ENCODE measurements at places on chromosomes 11 and 22. TPM values are rescaled to one million over a fixed set of nuclear protein-coding genes. Genes with fewer than 3 reads are reported as not detected.
A peak's percentile ranks its signal among the peaks of the same experiment; 100 is the strongest.

- H3K4me1 ChIP-seq, result no peaks in the 10 kb centered on the region
- H3K36me3 ChIP-seq, result no peaks in the 10 kb centered on the region
- H3K27ac ChIP-seq, result no peak overlapping the region
- H3K27me3 ChIP-seq, result peaks cover 5% of the 10 kb centered on the region
- H3K4me3 ChIP-seq, result no peak overlapping the region
- no peak for DNase-seq
Measured at GRCh38 chr11:121250843-121251242, 41.7 kb upstream of the SC5D start.

DNA sequence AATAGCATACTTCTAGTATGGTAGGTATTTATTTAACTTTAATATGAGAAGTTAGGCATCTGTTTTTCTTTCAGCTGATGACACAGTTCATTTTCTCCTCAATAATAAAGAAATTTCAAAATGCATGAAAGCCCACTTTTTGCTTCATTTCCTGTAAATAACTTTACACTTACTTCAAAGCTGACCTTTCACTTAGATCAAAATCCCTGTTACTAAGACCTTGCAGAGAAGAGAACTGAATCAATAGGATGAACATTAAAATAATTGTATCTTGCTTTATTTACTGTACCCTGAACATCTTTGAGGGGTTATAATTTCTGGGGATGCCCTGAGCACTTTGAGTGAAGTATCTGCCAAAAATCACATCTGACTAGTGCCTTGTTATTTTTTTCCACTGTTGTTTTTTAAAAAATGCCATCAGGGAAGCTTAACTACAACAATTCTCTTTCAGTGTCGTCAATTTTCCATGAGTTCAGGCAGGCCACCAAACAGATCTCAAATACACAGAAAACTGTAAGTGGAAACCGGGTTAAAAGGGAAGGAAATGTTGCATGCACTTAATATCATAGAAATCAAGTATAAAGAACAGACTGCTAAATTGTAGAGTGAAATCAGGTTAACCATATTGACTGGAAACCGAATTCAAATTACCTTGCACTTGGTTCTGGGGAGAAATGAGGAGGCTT lies 206.2 kb downstream of the MAML2 start:
- DNase-seq, result no peak
- peak overlapping the region; percentile 57 for H3K27ac ChIP-seq
- H3K4me3 ChIP-seq, result peak overlapping the region; percentile 37
- peaks cover 52% of the 10 kb centered on the region for H3K4me1 ChIP-seq

DNA sequence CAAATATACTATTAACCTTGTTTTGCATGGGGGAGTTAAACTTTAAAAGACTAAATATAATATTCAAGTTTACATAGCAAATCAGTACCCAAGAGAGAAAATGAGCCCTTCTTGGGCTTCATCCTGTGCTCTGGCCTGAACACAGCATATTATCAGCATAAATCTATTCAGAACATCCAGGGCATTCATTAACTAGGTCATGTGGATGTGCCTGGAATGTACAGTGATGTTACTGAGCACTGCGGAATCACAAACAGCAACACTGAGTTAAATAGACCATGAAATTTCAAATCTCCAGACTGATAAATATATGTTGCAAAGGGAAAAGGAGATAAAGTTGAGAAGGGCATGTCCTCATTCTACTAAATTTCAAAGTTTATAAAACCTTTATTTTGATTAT lies 426.4 kb downstream of the AASDHPPT start:
- no peaks in the 10 kb centered on the region for H3K4me1 ChIP-seq
- H3K27me3 ChIP-seq, result no peaks in the 10 kb centered on the region
- no peak overlapping the region for H3K27ac ChIP-seq
- no peak for DNase-seq
- H3K36me3 ChIP-seq, result no peaks in the 10 kb centered on the region
- no peak overlapping the region for H3K4me3 ChIP-seq

DNA sequence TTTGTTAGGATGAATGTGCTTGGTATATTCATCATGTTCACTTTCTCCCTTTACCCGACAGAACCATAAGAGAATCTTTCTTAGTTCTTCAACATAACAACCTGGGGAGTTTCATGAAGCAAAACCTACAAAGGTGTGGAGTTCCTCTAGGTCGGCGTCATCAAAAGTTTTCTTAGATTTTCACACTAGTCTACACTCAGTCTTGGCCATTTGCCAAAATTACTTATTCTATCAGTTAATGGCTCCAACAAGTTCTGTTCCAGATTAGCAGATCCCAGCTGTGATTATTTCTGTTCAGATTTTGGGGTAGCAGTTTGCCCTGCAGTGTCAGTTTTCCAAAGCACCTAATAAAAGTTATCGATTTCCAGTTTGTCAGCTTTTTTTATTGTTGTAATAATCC lies 935.8 kb upstream of the RAG2 start:
- no peaks in the 10 kb centered on the region for H3K4me1 ChIP-seq
- no peak overlapping the region for H3K4me3 ChIP-seq
- no peak overlapping the region for H3K27ac ChIP-seq

DNA sequence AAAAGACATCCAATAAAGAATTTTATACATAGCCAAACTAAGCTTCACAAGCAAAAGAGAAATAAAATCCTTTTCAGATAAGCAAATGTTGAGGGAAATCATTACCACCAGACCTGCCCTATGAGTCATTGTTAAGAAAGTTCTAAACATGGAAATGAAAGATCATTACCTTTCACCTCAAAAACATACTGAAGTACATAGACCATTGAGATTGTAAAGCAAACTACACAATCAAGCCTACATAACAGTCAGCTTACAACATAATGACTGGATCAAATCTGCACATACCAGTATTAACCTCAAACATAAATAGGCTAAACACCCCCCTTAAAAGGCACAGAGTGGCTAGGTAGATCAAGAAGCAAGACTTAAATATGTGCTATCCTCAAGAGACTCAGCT lies 501.0 kb upstream of the LUZP2 start:
- H3K4me1 ChIP-seq, result no peaks in the 10 kb centered on the region
- H3K36me3 ChIP-seq, result no peaks in the 10 kb centered on the region
- no peak overlapping the region for H3K27ac ChIP-seq
- no peaks in the 10 kb centered on the region for H3K27me3 ChIP-seq

- H3K36me3 ChIP-seq, result no peaks in the 10 kb centered on the region
- no peaks in the 10 kb centered on the region for H3K4me1 ChIP-seq
- no peaks in the 10 kb centered on the region for H3K27me3 ChIP-seq
- H3K4me3 ChIP-seq, result no peak overlapping the region
- H3K27ac ChIP-seq, result no peak overlapping the region
- no peak for DNase-seq
Measured at GRCh38 chr11:98062714-98063113, 958.0 kb upstream of the CNTN5 start.

DNA sequence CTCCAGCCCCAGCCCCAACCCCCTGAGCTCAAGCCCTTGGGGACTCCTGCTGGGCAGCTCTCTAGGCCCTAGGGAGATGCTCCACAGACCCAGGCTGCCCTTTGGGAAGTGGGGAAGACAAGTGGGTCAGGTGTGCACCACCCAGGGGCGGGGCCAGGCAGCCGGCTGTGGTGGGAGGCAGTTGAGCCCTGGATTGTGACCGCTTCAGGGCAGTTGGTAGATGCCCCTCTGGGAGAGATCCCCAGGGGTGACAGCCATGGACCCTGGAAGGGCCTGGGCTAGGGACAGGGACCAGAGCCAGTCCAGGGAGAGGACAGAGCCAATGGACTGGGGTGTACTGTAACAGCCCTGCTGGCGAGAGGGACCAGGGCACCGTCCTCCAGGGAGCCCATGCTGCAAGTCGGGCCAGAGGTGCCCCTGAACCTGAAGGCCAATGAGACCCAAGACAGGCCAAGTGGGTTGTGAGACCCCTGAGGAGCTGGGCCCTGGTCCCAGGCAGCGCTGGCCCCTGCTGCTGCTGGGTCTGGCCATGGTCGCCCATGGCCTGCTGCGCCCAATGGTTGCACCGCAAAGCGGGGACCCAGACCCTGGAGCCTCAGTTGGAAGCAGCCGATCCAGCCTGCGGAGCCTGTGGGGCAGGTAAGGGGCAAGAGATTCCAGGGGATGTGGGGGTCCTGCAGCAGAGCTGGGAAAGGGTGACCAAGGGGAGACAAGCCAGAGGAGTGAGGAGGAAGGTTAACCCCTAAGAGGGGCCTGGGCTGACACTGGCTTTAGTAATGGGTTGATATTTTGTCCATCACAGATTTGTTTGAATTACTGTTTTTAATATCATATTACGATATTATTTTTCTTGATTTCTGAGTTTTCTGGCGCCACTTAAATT lies at the start of gene IGLL5:
TSS of gene IGLL5 (plus strand) at position 196 of the 883 bp plus-strand sequence. CDS start at position 434, 238 bp downstream.
- DNase-seq, result no peak
- no peak within 1 kb of the TSS for H3K4me3 ChIP-seq

DNA sequence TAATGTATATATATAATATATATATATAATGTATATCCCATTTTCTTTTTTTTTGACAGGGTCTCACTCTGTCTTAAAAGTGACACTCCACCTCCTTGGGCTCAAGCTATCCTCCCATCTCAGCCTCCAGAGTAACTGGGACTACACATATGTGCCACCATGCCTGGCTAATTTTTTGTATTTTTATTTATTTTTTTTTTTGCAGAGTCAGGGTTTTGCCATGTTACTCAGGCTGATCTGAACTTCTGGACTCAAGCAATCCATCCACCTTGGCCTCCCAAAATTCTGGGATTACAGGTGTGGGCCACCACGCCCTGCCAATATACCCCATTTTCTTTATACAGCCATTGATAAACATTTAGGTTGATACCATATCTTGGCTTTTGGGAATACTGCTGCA lies 33.9 kb upstream of the SLC22A24 start:
- no peak for DNase-seq
- no peak overlapping the region for H3K27ac ChIP-seq
- no peaks in the 10 kb centered on the region for H3K4me1 ChIP-seq
- no peak overlapping the region for H3K4me3 ChIP-seq

DNA sequence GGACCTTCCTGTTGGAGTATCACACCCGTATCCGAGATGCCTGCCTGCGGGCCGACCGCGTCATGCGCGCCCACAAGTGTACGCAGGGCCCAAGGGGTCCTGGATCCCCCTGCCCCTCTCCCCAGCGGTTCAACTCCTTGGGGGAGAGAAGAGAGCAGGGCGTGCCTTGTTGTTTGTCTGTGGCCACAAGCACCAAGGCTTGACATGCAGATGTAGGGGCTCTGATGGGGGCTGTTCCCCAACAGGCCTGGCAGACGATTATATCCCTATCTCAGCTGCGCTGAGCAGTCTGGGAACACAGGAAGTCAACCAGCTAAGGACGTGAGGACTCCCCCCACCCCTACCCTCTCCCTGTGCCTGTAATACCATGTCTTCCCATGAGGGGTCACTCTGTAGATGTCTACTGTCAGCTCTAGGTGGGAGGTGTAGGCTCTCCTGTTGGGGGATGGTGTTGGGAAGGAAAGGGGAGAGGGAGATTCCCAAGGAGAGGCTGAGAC lies 6.8 kb downstream of the CFL1 start:
- peaks cover 1% of the 10 kb centered on the region for H3K27me3 ChIP-seq
- H3K4me1 ChIP-seq, result peaks cover 29% of the 10 kb centered on the region
- no peak for DNase-seq
- no peak overlapping the region for H3K4me3 ChIP-seq
- no peak overlapping the region for H3K27ac ChIP-seq

Gene C11orf97
- not detected for total RNA-seq

Gene KRTAP5-7
- total RNA-seq, result not detected

Gene ATL3
- total RNA-seq, result 37.0 TPM

Gene MS4A4A
- total RNA-seq, result not detected

Gene TTC36
- total RNA-seq, result 0.59 TPM

Data from activated T-helper 1 cell treated with anti-CD3 and anti-CD28 coated beads, Interleukin-12 subunit alpha, Interleukin-12 subunit beta, Interleukin-2, Interleukin-4 antibody, amounts not matched to agents 30 ng/mL and 10 ng/mL and 1 ng/mL, durations not matched to agents 14 hours and 24 hours and 36 hours (primary cell).